ENCODE measurements at places on chromosomes 1 and 21.

DNA sequence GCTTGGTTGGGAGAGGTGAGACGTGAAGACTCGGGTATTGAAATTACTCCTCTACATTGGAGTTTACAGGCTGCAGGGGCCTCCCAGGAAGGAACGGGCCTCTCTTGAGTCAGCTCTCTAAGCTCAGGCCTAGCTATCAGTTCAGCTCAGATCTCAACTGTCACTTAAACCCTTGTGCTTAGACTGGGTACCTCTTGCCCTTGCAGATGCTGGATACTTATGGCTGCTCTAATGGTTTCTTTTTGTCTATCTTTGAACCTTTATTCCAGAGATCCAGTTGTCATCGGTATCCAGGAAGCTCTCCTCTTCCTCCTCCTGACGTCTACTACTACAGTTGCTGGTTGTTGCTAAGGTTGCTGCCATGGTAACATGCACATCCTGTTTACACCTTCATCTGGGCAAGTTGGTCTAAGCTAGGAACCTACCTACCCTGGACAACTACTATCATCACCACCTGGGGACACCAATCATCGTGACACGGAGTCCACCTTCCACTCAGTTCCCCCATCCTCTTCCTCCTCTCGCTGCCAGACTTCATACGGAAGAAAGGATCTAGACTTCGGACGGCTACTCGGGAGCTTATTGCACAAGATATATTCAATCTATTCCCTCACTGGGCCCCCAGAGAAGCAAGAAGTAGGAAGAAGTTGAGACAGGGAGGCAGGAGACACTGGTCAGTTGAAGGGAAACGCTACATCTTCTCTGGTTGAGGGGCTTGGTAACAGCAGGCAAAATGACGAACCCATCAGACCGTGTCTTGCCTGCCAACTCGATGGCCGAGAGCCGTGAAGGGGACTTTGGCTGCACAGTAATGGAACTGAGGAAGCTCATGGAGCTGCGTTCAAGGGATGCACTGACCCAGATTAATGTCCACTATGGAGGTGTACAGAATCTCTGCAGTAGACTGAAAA is 56.1 kb downstream of the ATP2B4 start:
- no peak for DNase-seq

DNA sequence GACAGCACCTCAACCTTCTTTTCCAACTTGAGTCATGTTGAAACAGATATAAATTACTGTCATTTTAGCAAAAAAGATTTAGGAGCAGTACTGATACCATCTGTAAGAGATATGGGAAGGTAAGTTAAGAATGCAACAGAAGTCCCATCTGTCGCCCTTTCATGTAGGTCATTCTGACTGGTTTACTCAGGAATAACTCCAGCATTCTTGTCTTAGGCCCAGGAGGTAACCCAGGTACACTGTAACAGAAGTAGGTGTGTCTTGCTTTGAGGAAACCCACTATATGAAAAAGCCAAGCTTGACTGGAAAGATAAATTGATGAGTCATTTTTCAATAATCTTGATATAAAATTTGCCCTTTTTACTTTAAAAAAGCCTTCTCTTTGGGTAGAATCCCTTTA is 35.4 kb downstream of the PGM1 start:
- no peak for DNase-seq

DNA sequence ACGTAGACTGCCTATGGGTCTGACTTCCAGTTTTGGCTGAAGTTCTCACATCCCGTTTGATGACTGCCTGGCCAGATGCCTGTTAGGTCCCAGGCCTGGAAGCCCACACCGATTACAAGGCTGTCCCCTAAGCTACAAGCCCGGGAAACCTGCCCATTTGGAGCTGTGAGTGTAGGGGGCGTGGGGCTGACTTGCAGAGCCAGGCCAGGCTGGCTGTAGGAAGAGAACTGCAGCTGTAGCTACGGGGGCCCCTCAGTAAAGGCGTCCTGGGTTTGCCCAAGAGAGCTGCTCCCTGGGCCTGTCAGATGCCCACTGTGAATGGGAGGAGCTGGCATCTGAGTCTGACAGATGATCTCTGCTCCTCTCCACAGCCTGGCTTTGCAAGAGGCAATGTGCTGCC is 199.7 kb downstream of the CAMTA1 start:
- peak; percentile 47 for DNase-seq

DNA sequence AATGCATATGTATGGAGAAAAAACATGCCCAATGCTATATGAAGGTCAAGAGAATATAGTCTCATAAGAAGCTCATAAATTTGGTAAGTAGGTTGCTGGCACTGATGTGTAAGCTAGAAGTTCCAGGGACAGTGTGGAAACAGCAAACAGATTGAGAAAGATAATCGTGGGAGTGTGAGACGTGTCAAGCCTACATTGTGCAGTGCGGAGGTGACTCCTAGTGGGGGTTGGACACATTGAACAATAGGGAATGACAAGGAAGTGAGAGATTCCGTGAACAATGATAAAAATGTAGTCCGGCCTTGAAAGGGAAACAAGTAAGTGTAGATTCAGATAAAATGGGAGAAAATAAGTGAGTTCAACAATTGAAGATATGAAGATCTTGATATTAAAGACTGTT is 788.4 kb upstream of the PRMT6 start:
- no peak for DNase-seq

GRCh38 chr1:235015291-235015985 is 113.2 kb downstream of the TOMM20 start:
- no peak for DNase-seq

DNA sequence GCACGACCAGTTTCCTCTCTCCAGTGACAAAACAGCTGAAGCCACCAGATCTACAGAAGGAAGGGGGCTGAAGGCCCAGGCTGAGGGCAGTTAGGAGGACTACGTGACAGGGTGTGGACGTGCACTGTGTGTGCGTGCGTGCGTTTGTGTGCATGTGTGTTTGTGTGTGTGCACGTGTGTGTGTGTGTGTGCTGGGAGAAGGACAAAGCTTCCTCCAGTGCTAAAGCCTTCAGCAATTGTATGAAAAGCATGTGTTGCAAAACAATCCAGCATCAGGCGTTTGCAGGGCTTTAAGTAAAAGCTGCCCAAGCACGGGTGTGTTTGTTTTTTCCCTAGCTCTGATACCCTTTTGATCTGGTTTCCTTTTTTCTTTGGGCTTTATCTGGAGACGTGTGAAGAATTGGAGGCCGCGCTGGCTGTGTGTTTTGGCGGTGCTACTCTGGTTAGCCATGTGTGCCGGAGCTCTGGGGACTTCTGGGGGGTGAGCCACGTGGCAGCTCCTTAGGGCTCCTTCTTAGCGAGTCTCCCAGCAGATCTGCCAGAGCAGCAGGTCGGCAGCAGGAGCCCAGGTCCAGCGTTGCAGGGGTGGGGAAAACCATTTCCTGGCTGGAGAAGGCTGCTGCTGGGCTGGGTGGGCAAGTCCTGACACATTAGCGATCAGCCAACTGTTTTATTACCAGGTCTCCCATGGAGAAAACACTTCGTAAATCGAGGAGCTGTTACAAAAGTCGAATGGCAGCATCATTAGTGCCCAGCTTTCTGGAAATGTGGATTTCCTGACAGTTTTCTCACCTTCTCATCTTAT is 73.4 kb downstream of the UCK2 start:
- DNase-seq: no peak

DNA sequence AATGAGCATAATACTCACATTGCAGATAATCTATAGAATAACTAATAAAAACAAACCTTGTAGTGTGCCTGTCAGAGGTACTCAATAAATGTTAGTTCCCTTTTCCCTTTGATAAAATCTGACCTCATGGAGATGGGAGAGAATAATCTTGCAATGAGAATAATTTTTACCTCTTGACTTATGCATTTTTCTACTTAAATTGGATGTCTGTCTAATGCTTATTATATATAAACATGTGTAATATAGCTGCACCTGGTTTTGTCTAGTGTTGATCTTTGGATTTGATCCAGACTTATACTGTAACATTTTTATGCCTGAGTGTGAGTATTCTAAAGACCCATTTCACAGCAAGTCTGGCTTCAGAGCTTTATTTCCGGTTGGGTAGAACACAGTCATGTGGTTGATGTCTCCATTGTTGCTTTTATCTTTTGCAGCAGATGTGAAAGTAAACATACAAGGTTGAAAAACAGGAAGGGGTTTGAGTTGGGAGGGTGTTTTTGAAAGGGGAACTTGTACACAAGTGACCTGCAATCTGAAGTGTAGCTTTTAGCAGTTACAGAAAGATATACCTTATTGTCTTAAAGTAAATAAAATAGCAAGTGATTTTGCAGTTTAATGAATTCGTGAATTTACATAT is 12.4 kb downstream of the EPB41 start:
- no peak for DNase-seq

DNA sequence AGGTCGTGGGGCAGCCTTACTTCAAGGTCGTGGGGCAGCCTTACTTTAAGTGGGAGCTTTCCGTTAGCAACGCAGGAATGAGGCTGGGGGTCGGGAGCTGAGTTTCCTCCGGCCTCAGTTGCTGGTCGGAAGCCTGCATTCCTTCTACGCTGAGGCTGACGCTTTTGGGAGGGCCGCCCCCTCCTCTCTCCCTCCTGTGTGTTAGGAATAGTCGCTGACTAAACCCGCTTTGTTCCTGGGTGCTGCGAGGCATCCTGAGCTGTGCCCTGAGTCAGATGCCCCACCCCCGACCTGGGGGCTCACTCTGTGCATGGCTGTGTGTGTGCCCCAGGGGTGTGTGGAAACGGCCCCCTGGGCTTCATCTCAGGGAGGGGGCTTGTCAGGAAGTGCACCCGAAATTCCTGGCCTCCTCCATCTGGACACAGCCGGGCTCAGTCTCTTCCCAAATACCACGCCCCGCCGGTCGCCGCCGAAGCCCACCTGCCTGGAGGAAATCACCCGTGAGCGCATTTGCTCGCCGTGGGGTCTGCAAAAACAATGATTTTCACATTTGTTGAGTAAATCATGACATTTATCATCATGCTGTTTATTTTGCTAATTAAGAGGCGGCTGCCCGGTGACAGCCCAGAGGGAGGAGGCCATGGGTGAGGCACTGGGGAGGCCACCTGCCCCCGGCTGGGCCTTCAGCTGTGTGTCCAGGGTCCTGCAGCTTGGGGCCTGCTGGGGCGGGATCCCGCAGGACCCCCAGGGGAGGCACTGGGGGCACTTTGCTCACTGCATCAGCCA is 121.4 kb downstream of the PRDM16 start:
- no peak for DNase-seq

GRCh38 chr1:210857146-210857663 is 276.7 kb downstream of the KCNH1 start:
- DNase-seq: no peak

DNA sequence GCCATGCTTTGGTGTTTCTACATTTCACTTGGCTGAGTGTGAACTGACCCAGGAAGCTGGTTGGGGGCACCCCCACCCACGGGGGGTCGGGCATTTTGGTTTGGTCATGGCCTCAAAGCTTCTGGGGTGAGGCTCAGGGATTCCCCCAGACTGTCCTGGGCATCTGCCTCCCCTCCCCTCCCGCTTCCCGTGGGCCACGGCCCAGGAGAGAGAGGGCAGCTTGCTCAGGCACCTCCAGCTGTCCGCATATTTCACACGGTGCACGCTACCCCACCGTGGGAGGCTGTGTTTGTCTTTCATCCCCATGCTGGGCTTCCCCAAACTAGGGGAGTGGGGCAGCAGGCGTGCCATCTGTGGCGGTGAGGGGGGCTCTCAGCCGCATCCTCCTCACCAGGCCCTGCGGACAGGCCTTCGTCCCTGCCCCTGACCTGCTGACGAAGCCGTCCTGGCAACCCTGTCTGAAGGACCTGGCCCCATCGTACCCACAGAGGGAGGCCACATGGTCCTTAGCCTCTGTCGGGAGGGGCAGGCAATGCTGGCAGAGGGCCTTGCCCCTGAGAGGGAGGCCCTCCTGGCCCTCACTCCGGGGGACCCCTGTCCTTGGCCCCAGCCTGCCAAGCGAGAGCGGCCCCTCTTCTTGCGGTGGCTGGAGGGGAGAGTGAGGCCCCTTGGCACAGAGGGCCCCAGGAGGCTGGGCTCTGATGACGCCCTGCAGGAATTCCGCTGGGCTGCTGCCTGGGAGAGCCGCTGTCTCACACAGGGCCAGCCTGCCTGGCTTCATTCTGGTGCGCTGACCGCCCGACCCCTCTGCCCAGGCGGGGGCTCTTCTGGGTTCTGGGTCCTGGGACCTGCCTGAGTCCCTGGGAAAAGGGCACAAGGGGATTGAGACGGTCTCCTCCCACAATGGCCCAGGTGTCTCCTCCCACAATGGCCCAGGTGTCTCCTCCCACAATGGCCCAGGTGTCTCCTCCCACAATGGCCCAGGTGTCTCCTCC is 22.1 kb downstream of the TP73 start:
- no peak for DNase-seq

- DNase-seq: no peak
These were observed 150.7 kb downstream of the DSCAM start for GRCh38 chr21:40696246-40696645.

GRCh38 chr1:1244192-1244811 is 2.2 kb downstream of the C1QTNF12 start:
- no peak for DNase-seq

DNA sequence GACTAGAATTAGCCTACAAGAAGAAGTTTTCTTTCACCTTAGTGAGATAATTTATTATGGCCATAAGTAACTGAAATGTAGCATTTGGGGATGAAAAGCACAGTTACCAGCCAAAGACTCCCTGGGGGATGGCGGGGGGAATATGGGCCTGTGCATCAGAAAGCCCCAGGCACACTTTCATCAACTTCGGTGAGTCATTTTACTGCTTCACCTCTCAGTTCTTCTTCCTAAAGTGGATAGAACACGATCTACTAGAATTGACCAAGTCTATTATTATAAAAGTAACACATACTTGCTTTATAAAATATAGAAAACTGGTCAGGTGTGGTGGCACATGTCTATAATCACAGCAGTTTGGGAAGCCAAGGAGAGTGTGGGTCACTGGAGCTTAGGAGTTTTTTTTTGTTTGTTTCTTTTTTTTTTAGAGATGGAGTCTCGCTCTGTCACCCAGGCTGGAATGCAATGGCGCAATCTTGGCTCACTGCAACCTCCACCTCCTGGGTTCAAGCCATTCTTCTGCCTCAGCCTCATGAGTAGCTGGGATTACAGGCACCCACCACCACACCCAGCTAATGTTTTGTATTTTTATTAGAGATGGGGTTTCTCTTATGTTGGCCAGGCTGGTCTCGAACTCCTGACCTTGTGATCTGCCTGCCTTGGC is 141.8 kb downstream of the ZZZ3 start:
- DNase-seq: no peak

DNA sequence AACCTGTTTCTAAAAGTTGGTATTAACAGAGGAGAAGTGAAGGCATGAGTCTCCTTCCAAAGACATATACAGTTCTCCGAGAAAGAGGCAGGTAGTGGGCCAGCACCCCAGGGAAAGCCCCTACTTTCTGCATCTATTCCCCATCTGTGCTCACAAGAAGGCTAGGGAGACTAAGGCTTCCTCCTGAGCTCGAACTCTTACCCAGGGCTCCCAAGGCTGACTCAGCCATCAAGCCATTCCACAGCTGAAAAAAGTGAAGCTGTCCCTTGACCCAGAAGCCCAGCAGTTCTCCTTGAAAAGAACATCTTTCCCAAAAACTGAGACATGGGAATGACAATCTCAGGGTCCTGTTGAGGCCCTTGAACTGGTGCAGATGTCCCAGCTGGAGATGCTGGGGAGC is 1.9 kb upstream of the PADI3 start:
- DNase-seq: no peak

DNA sequence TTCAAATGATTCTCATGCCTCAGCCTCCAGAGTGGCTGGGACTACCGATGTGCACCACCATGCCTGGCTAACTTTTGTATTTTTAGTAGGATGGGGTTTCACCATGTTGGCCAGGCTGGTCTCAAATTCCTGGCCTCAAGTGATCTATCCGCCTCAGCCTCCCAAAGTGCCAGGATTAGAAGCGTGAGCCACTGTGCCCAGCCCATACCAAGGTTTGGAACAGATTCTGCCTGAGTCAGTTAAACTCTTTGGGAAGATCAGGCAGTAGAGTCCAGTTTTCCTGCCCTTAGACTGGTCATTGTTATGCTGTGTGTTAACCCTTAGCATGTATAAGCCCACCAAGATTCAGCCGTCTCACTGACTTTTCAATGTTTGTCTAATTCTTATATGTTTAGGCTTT is 48.3 kb upstream of the LYPLAL1 start:
- no peak for DNase-seq
